ENCODE measurements at places on chromosomes 1 and 21.
A peak's percentile ranks its signal among the peaks of the same experiment; 100 is the strongest.

DNA sequence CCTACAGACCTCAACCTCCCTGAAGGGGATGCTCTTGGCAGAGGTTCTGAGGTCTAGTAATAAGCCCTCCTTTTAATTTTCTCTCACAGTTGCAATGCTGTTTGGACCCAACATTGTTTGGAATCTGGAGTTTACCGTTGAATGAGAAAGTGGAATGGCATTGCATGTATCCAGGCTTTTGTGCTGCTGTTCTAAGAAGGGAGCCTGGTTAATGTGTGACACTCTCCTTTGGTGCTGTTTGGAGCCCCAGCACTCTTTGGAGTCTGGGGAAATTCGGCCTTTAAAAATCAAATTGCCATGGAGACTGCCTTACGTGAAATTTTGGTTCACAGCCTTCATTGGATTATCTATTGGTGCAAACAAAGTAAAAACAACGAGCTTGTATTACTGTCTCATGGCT, 23.7 kb upstream of the TMEM61 start:
- DNase-seq: no peak

DNA sequence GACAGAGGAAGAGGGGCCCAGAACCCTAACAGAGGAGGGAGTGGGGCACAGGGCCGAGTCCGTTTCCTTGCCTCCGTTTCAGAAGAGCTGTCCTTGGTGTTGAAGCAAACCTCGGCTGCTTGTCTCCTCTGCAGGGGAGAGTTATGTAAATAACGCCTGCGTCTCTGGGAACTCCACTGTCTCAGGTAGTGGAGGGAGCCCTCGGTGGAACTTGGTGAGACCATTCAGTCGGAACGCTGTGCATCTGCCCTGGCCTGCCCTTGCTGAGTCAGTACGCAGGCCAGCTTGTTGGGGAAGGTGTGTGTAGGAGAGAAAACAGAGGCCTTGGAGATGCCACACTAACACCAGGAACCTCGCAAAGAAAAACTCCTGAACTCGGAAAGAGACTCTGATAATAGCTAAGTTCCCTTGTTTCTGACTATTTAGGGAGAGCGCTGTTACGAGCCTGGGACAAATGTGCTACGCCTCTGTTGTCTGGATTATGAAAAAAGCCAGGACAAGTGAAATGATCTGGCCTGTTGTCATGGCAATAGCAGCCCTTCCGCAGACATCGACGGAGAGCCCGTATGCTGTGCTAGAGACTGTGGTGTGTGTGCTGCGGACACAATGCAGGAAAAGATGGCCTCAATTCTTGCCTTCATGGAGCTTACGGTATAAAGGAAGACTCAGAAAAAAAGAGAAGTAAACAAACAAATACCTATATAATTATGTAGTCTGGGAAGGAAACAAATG, 94.6 kb upstream of the AKT3 start:
- DNase-seq: peak; percentile 63

- no peak for DNase-seq
These were observed 1.2 kb downstream of the CLSPN start for GRCh38 chr1:35768350-35769187.

GRCh38 chr1:151668090-151668489, 48.5 kb downstream of the CELF3 start:
- DNase-seq: no peak

GRCh38 chr1:100438375-100438774, 86.1 kb downstream of the CDC14A start:
- no peak for DNase-seq

Measured in ureter (tissue), 1 donor.